Hematopoietic multipotent progenitor cell treated with erythropoietin and hydrocortisone succinate and interleukin-3 and kit ligand, for 4 days (in vitro differentiated cells): ENCODE measurements at places on chromosomes 7 and 10.
A peak's percentile ranks its signal among the peaks of the same experiment; 100 is the strongest.

DNA sequence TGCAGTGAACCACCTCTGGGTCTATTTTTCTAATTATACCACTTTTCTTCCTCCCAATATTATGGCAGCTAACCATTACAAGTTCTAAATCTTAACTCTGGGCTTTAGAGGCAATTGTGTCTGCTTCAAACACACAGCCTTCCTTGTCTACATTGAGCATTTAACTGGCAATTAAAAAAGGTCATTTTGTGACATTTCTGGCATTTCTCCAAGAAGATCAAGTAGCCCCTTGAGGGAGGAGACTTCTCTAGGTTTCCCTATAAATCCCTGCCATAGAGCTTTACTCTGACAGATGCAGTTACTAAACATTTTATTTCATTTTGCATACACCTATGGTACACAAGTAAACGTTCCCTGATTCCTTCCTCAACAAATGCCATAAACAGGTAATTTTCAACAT is 33.4 kb upstream of the FAM133B start:
- peak; percentile 58 for DNase-seq

- DNase-seq = peak; percentile 18
Measured at GRCh38 chr10:25175527-25176420, 973 bp downstream of the GPR158 start.

DNA sequence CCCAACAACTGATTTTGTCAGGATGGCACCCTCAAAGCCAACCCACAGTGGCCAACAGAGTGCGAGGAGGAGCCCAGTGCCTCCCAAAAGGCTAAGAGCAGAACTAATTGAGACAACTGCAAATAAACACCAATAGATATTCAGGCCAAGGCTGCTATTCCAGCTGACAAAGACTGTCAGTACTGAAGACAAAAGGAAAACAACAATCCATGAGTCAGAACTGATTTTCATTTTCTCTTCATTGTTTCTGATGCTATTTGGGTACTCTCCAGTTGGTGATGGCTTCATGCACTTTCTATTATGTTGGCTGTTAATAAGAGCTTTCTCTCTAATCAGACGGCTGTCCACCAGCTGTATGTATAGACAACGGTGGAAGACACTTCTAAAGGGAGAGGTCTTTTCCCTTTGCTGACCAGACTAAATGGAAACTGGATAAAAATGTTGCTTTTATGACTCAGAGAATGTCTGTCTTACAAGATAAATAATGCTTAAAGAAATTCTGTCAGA is 515.9 kb downstream of the PARD3 start:
- no peak for DNase-seq

DNA sequence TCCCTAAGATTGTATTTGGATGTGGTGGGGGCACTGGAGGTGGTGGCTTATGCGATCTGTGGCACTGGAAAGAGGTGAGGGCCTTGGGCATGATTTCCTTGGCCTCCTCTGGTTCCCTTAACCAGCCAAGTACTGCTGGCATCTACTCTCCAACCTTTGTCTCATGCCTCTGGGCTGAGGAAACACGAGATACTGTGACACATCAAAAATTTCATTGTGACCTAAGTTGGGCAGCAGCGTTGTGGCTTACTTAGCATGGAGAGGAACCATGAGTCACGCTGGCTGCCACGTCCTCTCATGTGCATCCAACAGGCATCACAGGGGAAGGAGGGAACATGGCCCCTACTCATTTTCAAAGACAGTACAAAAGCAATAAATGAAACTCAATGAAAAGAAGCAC is 29.7 kb upstream of the GSDME start:
- peak; percentile 90 for DNase-seq

DNA sequence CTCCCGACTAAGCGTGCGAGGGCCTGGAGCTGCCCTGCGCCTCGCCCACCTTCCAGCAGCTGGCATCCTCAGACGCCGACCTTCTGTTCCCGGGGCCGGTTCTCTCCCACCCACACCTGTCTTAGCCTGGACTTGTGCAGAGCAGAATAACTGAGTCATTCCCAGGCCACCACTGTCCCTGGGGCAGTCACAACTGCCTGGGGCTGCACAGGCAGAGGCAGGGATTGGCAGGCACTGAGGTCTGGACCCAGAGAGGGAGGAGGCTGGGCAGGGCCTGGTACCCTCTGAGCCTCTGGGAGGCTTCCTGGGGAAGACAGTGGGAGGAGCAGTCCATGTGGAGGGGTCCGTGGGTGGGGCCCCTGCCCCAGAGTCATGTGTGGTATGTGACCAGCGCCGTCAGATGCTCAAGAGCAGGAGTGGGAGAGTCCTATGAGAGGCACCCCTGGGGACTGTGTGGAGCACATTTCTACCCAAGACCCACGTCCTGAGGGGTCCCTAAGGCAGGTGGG is 74.3 kb downstream of the NKX6-2 start:
- DNase-seq = no peak

DNA sequence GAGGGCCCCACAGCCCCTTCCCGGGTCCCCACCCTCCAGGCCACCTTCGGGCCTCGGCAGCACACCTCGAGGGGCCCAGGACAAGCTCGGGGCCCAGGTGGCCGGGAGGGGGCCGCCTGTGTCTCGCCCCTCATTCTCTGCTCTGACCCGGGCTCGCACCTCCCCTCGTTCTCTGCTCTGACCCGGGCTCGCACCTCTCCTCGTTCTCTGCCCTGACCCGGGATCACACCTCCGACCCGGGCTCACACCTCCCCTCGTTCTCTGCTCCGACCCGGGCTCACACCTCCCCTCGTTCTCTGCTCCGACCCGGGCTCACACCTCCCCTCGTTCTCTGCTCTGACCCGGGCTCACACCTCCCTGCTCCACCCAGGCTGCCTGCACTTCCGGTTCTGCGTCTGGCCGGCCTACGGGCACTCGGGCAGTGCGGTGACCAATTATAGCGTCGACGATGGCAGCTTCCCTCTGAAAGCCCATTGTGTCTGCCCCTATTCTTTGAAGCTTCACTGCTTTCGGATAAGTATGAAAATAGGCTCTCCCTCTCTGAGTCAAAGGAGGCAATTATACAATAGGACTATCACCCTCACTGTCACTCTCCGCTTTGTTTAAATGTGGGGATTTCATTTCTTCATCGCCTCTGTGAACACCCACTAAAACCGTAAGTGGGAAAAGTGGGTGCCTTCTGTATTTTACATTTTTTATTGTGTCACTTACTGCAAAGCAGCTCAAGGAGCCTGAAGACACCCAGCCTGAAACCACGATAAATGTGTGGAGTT is 457.4 kb downstream of the DNAJB6 start:
- DNase-seq = no peak

- peak; percentile 47 for DNase-seq
Measured at GRCh38 chr10:95236068-95236903, 42.2 kb downstream of the ACSM6 start.

- no peak for DNase-seq
Measured at GRCh38 chr7:44278451-44279161, 46.8 kb downstream of the CAMK2B start.

DNA sequence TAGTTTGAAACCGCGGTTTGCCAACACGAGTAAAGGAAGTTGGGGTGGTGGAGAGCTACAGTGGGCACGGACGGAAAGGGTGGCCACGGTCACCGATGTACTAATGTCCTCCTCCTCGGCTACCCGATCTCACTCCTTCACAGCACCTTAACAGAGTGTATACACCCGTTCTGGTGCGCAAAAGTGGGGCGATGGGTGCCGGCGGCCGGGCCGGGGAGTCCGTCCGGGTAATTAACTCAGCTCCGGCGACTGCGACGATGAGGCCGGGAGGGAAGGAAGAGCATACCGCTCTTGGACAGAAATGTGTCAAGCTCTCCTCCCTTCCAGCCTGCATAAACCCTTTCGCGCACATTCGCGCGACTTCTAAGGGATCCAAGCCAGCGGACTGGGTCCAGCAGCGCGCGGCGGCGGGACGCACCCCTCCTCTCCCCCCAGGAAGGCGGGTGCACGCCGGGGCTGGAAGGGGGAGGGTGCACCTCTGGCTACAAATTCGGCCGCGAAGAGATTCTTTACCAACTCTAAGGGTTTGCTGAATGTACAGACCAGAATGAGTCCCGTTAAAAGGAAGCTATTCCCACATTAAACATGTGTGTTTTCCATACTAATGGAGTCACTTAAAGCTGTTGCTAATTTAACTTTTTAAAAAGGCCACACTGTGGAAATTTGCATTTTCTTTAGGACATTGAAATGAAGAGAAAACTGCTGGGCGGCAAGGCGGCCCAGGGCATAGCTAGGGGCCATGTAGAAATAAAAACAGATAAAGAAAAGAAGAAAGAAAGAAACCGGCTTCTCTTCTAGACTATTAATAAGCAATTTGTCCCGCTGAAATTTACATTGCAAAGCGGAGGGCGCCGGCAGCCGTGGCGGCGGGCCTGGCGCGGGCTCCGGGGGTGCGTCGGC is 6.6 kb upstream of the EBF3 start:
- DNase-seq = no peak

- DNase-seq = peak; percentile 19
Measured at GRCh38 chr7:38748056-38748610, 117.0 kb upstream of the AMPH start.

- no peak for DNase-seq
Measured at GRCh38 chr10:132889556-132889955, 52.8 kb downstream of the CFAP46 start.

GRCh38 chr10:62852961-62853702 is 37.0 kb upstream of the EGR2 start:
- DNase-seq = peak; percentile 48

DNA sequence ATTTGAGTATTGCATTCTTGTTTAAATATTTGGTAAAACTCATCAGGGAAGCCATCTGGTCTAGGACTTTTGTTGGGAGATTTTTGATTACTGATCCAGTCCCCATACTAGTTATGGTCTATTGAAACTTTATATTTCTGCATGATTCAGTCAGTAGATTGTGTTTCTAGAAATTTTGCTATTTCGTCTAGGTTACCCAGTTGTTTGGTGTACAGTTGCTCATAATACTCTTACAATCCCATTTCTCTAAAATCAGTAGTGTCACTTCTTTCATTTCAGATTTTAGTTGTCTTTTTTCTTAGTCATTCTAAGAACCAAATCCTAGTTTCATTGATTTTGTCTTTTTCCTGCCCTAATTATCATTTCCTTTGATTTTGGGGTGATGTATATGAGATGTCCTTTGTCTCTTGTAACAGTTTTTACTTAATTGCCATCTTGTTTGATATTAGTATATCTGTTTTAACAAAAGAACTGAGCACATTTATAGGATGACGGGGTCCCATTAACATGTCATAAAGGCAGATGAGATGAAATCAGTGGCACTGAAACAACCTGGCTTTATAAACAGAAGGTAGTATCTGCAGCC is 7.9 kb downstream of the MALSU1 start:
- DNase-seq = no peak
